ENCODE measurements at places on chromosomes 11 and 22. TPM values are rescaled to one million over a fixed set of nuclear protein-coding genes. Genes with fewer than 3 reads are reported as not detected.

DNA sequence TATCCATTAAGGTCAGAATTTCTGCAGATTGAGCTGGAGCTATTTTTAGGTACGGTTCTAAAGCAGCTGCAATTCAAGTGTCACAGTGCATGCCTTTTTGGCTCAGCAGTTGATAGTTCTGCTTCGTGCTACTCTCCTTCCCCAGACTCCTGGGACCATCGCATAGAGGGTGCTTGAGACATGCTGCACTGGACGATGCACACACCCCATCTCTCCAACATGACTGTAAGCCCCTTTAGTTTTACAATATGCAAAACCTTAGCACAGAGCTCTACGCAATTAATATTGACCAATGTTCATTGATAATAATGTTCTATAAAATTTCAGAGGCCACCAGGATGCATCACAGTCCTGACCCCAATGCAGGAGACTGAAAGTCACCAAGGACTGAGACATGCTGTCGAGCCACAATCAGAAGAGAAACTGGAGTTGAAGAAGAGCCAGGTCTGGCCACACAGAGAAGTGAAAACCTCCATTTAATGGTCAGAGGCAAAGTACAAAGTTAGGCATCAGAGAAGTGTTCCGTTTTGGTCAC, 120.9 kb upstream of the ZC3H12C start:
- no peak for DNase-seq

DNA sequence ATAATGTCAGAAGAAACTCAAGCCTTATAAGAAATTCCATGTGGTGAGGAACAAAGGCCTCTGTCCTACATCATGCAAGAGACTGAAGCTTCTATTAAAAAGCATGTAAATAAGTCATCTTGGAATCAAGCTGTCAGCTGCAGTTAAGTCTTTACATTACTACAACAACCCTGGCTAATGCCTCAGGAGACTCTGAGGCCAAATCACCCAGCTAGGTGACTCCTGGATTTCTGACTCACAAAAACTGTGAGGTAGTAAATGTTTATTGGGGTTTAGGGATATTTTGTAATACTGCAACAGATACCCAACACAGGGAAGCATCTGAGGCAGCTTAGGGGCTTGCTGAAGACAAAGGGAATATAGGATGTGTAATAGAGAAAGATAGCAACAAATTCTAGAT, 89.6 kb downstream of the C11orf87 start:
- DNase-seq: no peak

GRCh38 chr22:46078241-46079092, 71.9 kb upstream of the PPARA start:
- peak; percentile 57 for DNase-seq

- no peak for DNase-seq
Measured at GRCh38 chr11:94781837-94782236, 13.7 kb downstream of the AMOTL1 start.

DNA sequence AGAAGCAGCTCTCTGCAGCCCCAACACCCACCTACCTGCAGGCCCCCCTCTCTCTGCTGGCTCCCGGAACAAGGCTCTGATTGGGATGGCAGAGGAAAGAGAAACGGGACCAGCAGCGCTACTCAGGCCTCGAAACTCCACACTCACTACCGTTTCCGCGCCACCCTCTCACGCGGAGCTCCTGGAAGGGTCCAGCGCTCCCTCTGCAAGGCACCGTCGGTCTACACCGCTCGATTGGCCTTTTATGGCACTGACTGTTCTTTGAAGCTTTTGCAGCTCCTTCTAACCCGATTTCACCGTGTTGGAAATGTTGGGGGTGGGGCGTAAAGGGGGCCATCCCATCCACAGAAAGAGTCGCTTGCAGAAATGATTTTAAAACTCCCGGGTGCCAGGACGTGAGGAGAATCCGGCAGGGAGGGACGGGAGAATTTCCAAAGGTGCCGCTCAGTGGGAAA, 323 bp upstream of the PANX1 start:
- DNase-seq: peak; percentile 63

DNA sequence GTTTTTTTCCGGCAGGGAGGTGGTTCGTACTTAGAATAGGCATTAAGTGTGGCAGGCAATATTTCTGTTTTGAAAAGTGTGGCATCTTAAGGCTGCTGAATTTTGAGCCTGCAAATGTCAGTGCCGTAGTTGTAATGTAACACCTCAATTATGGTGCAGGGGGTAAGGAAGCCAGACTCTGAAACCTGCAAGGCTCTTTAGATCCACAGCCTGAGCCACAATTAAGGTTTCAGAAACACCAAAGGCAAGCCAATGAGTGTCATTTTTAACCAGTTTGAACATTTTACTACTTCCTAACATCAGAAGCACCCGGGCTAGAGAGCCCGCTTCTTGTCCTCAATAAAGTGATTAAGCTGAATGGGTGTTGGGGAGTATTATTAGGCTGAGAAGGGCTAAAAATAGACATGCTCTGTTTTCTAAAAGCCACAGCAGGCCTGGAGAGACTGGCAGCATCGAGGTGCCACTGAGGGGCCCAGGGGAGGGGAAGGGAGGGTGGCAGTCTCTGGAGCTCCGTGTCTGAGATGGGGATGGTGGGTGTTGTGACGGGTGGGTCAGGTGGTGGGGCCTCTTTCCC, 113.4 kb downstream of the ZBTB16 start:
- no peak for DNase-seq

The HBG2 gene
- total RNA-seq: not detected

- no peak for DNase-seq
Measured at GRCh38 chr11:19218216-19218615, 16.4 kb upstream of the CSRP3 start.

The SPTBN2 gene
- 49.1 TPM for total RNA-seq

The NCF4 gene
- total RNA-seq: not detected

The OR52N4 gene
- total RNA-seq: not detected

- DNase-seq: no peak
Measured at GRCh38 chr11:68598816-68599653, 85.3 kb upstream of the GAL start.

DNA sequence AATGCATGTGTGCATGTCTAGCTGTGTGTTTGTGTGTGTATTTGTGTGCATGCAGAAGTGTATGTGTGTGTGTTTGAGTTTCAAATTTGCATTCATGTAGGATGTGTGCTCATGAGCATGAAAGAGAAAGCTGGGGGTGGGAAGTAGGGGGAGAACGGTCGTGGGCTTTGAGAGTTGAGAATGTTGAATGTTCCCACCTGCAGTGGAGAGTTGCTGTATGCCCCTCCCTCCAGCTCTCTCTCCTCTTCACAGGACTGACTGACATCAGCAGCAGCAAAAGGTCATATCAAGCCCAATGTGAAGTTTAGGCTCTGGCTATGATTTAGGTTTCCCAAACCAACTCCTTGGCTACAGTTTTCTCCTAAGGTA, 63.8 kb upstream of the RRAS2 start:
- no peak for DNase-seq

DNA sequence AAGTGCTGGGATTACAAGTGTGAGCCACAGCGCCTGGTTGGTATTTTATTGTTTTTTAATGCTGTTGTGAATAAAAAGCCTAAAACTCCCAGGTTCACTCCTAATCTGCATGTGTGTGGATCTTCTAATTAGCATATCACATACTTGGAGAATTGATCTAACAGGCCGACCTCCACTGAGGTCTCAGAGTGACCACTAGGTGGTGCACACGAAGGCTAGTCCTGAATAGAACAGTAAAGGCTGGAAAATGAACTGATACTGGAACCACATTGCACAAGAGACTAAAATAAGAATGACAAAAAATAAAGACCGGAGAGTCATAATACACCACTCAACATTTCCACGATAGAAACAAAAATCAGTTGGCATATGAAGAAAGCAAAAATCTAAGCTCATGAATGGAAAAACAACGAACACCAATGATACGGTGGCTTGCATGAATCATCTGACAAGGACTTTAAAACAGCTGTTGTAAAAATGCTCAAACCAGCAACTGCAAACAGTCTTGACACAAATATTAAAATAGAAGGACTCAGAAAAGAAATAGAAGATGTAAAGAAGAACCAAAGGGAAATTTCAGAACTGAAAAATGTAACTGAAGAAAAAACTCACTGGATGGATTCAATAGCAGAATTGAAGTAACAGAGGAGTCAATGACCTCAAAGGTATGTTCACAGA, 19.2 kb downstream of the PIM3 start:
- peak; percentile 83 for DNase-seq

The ALDH3B2 gene
- not detected for total RNA-seq

The TSPAN32 gene
- total RNA-seq: not detected

- DNase-seq: no peak
Measured at GRCh38 chr11:1234771-1235305, 12.0 kb downstream of the MUC5B start.

The OR5B21 gene
- total RNA-seq: not detected

The LARGE2 gene
- total RNA-seq: 107 TPM

GRCh38 chr11:6321356-6321755, 1.1 kb upstream of the CAVIN3 start:
- DNase-seq: no peak

The KRTAP5-10 gene
- not detected for total RNA-seq

The NELL1 gene
- 0.39 TPM for total RNA-seq

GRCh38 chr11:57097149-57097548, 84.6 kb upstream of the LRRC55 start:
- DNase-seq: no peak

- no peak for DNase-seq
Measured at GRCh38 chr22:48807155-48807554, 1020.5 kb downstream of the BRD1 start.

DNA sequence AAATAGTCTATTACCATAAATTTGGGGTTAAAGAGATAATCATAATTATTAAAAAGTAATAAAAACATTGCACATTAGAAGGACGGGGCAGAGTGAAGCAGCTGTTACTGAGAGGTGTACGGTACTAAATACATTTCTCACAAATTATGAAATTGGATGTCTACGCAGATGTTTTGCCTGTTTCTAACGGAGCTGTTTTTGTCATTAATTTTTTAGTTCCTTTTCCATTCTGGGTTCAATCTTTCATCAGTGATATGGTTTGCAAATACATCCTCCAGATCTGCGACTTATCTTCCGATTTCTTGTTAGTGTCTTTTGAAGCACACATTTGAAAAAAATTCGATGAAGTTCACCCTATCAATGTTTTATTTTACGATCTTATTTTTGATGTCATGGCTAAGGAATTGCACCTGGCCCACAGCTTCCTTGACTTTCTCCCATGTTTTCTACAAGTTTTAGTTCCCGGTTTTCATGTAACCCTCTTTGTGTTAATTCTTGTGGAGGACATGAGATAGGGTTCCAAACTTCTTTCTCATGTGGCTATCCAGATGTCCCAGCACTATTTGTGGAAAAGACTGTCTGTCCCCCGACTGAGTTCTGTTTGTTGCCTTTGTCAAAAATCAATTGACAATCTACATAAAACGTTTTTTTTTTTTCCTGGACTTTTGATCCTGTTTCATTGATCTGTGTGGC, 21.3 kb upstream of the KRTAP5-6 start:
- no peak for DNase-seq

The ELP4 gene
- total RNA-seq: 38.3 TPM

The DDIAS gene
- 53.0 TPM for total RNA-seq

DNA sequence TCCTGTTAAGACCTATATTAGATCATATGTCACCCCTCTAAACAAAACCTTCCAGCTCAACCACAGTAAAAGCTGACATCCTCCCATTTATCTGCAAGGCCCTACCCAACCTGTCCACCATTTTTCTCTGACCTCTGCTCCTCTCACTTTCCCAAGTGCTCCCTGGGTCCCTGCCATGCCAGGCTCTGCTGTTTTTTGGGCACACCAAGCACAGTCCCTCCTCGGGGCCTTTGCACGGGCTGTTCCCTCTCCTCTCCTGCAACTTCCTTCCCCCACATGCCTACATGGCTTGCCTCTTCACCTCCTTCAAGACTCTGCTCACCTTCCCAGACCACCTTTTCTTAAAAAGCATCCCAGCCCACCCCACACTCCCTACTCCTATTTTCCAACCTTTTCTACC, 9.8 kb downstream of the TST start:
- DNase-seq: no peak

- DNase-seq: peak; percentile 79
Measured at GRCh38 chr22:24155627-24156140, 25.6 kb upstream of the SUSD2 start.

DNA sequence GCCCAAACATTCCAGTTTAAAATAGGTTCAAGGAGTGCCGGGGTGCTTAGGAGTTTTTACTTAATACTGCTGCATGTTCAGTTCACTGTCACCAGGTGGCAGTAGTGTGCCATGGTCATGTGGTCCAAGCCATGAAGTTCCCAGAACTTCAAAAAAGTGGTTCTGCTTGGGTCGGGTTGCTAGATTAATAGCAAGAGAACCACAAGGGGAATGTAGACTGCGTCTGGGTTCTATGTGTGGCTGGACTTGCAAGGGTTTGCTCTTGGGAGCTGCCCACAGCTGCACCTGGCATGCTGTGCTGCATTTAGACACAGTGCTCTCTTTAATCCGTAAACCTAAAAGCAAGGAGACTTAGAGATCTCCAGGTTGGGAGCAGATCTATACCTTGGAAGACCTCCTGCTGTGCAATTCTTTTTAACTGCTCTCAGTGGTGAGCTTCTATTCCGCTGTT, 6.5 kb upstream of the SPON1 start:
- peak; percentile 84 for DNase-seq

The CTTN gene
- total RNA-seq: 343 TPM

DNA sequence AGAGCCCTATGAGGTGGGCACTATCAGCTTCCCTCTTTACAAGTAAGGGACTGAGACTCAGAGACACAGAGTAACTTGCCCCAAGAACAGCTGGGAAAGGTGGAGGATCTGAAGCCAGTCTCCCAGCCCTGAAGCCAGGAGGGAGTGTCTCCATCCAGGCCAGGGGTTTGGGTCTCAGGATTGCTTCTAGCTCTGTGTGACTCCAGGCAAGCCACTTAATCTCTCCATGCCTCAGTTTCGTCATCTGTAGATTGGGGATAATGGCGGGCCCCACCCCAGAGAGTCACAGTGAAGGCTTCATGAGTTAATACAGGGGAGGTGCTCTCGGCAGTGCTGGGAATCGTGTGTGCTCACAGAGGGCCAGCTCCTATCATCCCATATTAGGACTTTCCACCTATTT, 10.5 kb downstream of the MAP4K2 start:
- DNase-seq: no peak

- no peak for DNase-seq
Measured at GRCh38 chr11:42521994-42522393, 789.8 kb upstream of the API5 start.

DNA sequence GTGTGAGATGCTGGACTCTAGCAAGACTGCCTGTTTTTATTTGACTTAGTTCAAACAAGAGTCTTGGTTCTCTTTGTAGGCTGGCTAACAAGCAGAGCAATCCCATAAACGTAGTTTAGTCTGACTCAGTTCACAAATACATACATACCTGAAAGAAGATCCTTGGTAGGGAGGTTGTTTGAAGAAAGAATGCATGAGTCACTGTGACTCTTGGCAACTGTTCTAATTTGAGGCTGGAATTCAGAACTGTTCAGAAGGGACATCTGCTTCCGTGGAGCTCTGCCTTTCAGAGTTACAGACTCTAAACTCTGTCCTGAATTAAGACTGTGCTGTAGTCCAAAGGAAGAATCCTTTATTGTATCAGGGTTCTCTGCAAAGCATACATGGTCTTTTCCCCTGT, 32.2 kb downstream of the C2CD3 start:
- peak; percentile 12 for DNase-seq

DNA sequence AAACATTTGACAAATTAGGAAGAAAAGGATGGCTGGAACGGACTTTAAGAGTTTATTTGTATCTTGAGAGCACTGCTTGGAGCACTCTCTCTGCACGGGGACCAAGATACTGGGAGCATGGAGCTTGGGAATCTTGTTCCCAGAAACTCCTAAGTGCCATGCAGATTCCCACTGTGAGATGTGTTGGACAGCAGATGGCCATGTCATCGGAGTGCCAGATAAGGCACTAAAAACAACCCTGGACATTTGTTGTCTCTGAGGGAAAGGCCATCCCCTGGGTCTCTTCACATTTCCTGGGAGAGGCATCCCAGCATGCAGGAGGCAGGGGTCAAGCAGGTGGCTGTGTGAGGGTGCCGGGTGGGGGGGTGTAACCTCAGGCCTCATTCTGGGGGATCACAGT, 2.9 kb downstream of the KIRREL3 start:
- DNase-seq: no peak

The APOA5 gene
- total RNA-seq: 0.35 TPM
